ENCODE measurements at places on chromosomes 5 and 9.

DNA sequence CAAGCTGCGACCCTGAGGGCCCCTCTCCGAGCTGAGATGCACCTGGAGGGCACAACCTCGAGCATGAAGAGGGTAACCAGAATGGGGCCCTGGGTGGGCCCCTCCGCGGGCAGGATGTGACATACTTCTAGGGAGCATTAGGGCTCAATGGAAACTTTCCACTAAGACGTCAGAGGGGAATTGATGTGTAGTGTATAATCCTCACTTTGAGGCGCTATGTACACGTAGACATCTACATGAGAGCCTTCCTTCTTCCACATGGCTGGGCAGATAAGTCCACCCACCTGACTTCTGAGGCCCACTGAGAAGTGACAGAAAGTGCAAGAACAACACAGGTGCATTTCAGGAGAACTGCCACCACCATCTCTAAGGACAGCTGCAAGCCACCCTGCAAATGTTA is 61.0 kb downstream of the DAP start:
- DNase-seq = no peak

GRCh38 chr5:106759152-106759551 is 911.6 kb downstream of the EFNA5 start:
- DNase-seq = no peak

- no peak for DNase-seq
Measured at GRCh38 chr9:16817514-16817913, 53.0 kb downstream of the BNC2 start.

DNA sequence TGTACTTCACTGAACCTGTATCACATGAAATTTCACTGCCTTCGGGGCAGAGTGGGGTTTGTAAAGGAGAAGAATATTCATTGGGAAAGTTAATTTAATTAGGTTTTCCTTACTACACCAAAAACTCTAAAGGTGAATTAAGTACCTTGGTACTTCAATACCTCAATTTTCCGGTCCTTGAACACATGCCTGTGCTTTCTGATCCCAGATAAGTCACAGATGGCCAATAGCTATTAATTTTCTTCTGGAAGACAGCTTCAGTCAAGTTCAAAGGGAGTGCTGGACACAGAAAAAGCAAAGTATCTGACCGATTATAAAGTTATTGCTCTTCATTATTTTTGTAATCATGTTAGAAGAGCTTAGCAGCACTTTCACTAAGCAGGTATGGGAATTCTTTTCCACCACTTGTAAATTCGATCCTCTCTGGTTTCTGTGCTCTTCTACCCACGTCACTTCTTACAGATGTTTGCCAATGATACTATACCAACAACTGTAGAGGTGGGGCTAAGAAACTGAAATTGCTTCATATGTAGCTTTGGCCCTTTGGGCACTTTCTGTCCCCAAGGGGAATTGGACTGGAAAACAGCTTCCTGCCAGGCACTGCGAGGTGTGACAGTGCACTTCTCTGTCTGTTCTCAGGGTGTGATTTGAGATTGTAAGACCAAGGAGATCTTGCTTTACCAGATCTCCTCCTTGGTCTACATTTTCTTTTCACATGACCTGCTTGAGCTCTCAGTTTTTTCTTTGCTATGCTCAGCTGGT is 164.0 kb downstream of the CCDC192 start:
- no peak for DNase-seq

DNA sequence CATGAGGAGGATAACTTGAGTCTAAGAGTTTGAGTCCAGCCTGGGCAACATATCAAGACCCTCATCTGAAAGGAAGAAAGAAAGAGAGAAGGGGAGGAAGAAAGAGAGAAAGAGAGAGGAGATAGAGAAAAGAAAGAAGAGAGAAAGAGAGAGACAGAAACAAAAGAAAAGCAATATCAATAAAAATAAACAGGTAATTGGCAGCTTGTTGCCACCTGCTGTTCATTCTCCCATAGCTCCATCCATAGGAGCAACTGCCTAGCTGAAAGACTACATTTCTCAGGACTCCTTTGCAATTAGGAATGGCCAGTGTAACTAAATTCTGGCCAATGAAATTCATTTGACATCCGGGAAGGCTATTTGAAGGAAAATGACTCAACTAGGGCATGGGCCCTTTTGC is 4.6 kb upstream of the TTC39B start:
- DNase-seq = no peak

DNA sequence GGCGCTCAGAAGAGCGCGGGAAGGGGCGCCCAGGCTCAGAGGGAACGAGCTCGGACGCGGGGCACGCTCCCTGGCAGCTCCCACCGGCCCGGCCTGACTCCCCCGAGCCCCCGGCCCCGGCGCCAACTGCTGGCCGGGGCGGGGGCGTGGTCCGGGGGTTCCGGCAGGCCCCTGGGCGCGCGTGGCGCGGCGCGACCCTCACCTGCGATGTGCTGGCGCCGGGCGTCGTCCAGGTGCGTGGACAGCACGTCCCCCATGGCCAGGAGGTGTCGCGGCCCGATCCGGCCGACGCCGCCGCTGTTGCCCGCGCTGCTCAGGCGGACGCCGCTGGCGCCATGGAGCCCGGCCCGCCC is 43.5 kb upstream of the STXBP1 start:
- DNase-seq = no peak

GRCh38 chr9:125428060-125428901 is 166.7 kb downstream of the GAPVD1 start:
- no peak for DNase-seq

- DNase-seq = no peak
Measured at GRCh38 chr5:170315154-170315553, 17.6 kb upstream of the LCP2 start.

DNA sequence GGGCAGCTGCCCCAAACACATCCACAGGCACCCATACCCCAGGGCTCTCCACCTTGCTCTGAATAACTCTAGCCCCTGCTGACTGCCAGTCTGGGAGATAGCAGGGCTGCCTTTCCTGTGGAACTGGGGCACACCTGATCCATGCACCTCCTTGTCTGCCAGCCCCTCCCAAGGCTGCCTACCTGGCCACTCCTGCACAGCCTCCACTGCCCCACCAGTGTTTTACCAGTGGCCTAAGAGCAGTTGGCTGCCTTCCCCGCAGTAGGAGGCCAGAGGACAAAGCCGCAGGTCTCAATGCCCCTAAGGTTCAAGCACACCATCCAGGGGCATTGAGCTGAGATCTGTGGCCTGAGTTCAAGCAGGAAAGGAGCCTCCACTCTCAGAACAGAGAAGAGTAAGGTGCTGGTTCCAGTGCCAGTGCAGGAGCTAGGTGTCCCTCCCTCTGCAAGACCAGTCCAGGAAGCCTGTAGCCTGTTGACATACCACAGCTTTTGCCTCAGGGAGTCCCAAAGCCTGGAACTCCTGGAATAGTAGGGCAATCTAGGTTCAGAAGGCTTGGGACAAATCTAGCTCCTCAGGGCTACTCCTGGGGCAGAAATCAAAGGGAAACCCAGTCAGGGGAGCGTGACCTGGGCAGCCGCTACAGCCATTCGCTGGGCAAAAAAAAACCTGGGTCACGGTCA is 514.5 kb upstream of the PTGER4 start:
- DNase-seq = no peak

GRCh38 chr5:112165399-112165798 is 253.7 kb downstream of the EPB41L4A start:
- no peak for DNase-seq

- DNase-seq = no peak
Measured at GRCh38 chr9:95197692-95198271, 119.7 kb downstream of the FANCC start.

GRCh38 chr5:43192558-43193180 is 644 bp downstream of the NIM1K start:
- no peak for DNase-seq

DNA sequence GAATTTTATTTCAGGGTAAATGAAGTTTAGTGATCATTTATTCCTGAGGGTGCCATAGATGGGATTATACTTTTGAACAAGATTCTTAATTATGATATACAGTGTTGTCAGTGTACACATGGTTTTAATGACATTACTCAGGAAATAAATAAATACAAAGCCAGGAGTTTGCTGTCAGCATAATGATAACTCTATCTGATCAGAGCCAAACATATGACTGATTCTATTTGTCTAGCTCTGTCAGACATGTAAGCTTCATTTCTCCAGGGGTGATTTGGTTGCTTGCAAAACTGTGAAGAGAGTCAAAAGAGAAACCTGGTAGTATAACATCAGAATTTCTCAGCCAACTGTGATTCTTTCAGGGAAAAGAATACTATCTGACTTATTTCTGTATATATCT is 1425.8 kb upstream of the C9orf72 start:
- DNase-seq = no peak

GRCh38 chr5:172048539-172049101 is 42.2 kb upstream of the FBXW11 start:
- no peak for DNase-seq

DNA sequence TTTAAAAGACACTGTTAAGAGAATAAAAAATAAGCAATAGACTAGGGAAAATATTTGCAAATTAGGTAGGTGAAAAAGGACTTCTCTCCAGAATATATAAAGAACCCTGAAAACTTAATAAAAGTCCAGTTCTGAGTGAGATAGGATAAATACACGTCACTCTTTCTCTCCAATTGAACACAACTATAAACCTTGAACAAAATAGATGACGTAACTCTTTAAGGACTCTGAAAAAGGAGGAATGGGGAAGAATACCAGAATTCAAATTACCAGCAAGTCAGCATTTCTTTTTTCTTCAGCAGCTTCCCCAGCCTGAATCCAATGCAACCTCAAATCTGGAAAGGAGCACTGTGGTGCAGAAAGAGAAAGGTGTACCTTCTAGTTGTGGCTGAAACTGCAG is 6.8 kb upstream of the WDR41 start:
- no peak for DNase-seq

DNA sequence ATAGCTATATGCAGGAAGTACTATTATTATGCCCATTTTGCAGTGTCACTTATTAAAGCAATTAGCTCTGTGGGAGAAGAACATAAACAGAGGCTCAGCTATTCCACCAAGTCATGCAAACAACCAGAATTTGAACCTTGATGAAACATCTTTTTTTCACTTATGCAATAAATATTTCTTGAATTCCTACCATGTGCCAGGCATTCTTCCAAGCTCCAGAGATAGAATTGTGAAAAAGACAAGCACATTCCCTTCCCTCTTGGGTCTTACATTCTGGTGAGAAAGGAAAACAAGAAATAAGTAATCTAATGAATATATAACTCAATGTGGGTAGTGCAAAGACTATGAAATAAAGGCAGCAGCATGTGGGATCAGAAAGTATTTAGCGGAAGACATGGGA is 32.1 kb upstream of the ADRB2 start:
- no peak for DNase-seq

DNA sequence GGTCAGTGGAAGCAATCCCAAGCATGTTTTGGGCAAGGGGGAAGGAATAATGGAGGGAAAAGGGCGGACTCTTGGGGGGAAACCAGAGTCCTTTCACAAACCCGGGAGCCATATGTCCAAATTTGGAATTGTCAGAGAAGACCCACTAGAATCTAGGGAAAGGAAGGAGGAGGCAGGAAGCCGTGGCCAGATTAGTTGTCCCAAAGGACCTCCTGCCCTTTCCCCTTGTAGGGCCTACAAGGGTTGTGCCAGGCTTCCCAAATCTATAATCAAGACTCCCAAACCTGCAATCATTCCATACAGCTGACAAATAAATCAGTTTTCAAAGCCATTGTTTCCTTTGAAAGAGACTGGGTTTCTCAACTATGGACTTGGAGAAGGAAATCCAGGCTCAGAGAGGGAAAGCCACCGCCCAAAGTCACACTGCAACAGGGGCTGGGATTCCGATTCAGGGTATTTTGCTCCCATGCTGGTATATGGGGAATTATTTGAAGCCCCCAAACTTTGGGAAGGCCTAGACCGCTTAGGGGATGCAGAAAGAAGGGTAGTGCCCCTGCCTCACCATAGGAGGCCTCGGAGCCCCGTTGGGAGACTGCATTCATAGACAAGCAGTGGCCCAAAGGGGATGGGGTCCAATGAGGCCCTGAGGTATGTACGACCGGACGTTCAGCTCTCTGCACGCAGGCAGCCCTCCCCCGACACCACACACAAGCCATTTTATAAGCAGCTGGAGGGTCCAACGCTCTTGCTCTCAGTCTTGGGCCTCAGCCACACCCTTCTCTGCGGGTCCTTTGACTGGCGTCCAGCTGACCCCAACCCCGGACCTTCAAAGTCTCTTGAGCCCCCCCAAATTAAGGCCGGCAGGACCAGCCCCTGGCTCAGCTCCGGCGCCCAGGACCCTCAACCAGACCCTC is 815 bp downstream of the ANXA6 start:
- no peak for DNase-seq

GRCh38 chr5:5069851-5070250 is 70.3 kb upstream of the ADAMTS16 start:
- DNase-seq = no peak

- no peak for DNase-seq
Measured at GRCh38 chr5:95531491-95531890, 23.3 kb downstream of the SKIC3 start.

DNA sequence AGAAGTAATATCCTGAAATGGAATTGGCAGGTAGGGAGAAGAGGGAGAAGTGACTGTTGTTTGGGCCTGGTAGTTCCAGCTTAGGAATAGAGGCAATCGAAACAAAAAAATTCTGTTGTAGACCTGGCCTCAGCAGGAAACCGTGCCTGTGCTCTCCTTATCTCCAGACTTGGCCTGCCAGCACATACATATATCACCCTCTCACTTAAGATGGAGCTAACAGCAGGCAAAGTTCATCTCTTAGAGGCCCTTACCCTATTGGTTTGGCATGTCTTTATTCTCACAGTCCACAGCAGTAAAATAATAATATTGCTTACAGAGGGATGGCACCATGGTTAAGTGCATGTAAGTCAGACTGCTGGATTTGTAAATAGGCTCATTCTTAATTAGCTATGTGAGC is 19.6 kb upstream of the TNC start:
- DNase-seq = no peak

DNA sequence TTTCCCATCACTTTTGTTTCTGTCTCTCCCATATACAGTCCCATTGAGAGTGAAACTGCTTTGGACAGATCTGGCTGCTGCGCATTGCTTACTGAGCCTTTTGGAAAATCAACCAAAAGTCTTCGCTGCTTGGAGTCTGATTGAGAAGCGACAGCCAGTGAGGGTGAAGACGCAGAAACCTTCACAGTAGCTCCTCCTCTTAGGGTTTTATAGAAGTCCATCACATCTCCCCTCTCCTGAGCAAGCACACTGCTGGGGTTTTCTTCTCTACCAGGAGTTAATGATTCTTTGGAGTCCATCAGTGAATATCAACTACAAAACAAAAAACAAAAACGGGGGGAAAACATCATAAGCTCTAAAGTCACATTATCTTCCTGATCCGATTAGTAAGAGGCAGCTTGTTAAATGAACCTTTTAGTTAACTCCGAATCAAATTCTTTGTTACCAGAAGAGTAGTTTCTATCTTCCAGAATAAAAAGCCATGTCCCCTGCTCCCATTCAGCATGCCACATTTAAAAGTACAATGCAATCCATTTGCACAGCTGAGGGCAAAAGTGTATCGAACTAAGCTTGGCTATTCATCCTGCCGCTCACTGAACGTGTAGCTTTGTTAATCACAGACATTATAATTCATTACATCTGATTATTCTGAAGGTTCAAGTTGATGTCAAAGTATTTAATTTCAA is 2.8 kb downstream of the NR3C1 start:
- no peak for DNase-seq
